Colonic mucosa (tissue), 4 donors: ENCODE measurements at places on chromosomes 5 and 9. TPM values are rescaled to one million over a fixed set of nuclear protein-coding genes. Genes with fewer than 3 reads are reported as not detected.

GRCh38 chr5:54156577-54156976, 153.8 kb downstream of the ARL15 start:
- DNase-seq: no peak

GRCh38 chr5:32710550-32711361, at the start of gene NPR3:
NPR3 (plus strand) TSS chr5:32711321; CDS start chr5:32711777, 456 bp downstream.
- DNase-seq: no peak

DNA sequence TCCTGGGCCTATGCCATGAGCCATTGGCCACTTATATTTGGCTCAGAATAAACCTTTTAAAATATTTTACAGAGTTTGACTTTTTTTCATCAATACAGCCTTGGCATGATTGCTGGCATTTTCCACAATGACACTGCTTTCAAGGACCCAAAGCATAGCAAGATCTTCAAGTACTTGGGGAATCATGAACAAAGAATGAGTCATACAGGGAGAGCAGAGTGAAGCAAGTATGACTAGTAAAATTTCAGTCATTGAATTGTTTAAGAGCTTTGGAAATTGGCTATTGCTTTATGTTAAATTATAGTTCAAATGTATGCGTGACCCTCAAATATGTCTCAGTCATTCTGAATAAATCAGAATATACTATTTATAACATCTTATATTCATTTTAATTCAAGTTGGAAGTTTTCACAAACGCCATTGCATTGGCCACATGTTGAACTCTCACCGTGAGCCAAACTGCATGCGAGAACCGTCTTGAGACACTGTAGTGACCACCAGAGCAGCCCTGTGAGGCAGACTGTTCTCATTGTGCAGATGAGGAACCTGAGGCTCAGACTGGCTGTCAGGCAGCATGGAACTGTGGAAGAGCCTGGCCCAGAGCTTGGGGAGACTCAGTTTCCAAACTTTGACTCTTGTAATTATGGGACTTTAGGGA, 52.9 kb downstream of the GDNF start:
- no peak for DNase-seq

- DNase-seq: no peak
These were observed 156.1 kb upstream of the NTRK2 start for GRCh38 chr9:84513473-84513872.

- no peak for DNase-seq
These were observed 213.7 kb downstream of the FSTL4 start for GRCh38 chr5:133398646-133399101.

DNA sequence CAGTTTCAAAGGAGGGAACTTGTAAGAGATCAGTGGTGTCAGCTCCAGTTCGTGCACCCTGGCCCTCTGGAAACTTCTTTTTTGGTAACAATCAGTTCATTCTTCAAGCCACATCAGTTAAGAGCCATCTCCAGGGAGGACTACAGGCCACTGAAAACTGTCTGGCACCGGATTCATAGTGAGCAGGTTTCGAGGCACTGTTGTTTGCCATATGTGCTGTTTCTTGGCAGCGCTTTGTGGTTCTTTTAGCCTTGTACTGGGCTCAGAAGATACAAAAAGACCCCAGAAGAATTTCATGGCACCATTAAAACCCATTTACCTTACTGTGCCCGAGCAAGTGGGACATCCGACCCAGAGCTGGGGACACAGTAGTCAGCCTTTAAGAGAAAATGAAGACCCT, 68.5 kb downstream of the OTULIN start:
- DNase-seq: no peak

GRCh38 chr5:157528036-157528632, 47.4 kb downstream of the ADAM19 start:
- DNase-seq: peak; percentile 43

The GPR151 gene
- total RNA-seq: not detected

The RNF180 gene
- 2.7 TPM for total RNA-seq

The CDKN2B gene
- 57.0 TPM for total RNA-seq

The ABO gene
- total RNA-seq: 58.0 TPM

The CDO1 gene
- 0.27 TPM for total RNA-seq

The COL5A1 gene
- 21.7 TPM for total RNA-seq

The GBA2 gene
- total RNA-seq: 157 TPM

The TAF11L5 gene
- not detected for total RNA-seq

The CD72 gene
- total RNA-seq: 2.7 TPM
